ENCODE measurements at places on chromosomes 1 and 21. TPM values are rescaled to one million over a fixed set of nuclear protein-coding genes. Genes with fewer than 3 reads are reported as not detected.

- no peak for DNase-seq
These were observed 100.8 kb upstream of the RNPC3 start for GRCh38 chr1:103424650-103425049.

- DNase-seq, result no peak
These were observed 531.9 kb upstream of the CAMK1G start for GRCh38 chr1:209051570-209051969.

DNA sequence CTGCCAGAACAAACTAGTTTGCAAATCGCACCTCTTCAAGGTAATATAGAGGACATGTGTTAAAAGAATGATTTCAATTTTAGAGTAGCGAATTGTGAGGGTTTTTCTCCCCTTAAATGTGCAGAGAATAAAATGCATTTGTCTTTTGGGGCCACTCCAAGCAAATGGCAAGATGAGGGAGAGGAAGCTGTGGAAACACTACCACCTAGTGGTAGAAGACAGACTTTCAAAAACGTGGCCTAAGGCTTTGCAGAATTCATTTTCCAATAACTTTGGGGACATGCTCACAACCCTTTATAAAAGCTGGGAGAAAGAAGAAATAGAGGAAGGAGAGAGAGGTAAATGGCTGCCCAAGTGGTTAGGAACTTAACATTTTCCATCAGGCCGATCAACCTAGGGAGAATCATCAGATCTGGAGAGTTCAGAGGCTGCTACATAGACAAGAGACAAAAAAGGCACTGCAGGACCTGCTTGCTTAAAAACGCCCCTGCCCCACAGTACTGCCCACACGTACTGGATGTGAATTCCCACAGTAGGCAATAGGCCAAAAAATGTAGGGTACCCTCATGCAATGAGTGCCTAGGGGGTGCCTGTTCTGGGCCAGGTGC is 15.7 kb upstream of the RCAN1 start:
- peak; percentile 46 for DNase-seq

Gene HPDL
- total RNA-seq, result 0.23 TPM

DNA sequence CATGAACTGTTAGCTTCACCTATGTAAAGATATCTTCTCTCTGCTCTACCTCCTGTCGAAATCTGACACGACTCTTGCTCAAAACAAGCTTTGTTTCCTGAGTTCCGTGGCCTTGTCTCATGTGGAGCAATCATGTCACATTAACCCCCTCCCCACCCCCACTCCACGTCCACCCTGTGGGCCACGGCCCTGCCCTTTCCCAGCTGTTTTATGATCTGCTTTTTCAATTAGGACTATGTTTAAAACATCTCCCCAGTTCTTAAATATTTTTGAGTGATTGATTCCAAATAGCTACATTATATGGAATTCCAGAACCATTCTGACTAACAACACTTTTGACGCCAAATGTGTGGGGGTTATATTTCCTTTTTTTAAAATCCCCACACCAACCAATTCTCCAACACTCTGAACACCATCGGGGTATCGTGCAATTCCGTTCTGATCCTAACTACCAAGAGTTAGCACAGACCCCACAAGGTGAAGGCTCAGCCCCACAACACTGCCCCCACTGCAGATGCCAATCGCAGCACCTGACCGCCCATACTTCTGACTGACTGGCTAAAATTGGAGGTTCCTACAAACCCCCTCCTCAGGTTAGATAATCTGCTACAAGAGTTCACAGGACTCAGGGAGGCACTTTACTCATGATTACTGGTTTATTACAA is 12.7 kb upstream of the S100A8 start:
- DNase-seq, result no peak

- no peak for DNase-seq
These were observed 40.3 kb downstream of the HSF2BP start for GRCh38 chr21:43618940-43619339.

DNA sequence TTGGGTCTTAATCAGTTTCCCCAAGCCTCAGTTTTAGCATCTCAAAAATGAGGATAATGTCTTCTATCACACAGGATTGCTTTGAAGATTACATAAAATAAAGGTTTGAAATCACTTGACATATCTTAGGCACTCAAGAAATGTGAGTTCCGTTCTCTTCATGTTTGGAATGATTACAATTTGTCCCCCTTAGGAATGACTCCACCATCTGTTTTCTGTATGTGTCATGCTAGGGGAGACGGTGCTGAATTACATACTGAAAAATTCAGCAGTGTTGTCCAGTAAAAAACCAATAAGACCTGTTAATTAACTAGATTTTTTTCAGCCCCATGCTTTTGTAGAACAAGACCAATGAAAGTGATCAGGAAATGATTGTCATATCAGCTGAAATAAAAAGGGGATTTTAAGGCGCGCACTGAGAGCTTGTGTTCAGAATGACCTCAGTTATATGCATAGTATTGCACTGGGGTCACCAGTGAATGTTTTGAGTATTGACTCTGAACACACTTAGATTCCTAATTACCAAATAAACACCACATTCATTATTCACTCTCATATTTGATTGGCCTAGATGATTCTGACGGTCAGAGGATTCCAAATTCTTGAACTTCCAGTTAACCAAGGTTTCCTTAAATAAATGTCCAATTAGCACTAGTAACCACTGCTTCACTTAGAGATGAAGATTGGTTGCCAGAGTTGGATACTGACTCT is 114.5 kb upstream of the KCNK2 start:
- peak; percentile 73 for DNase-seq

DNA sequence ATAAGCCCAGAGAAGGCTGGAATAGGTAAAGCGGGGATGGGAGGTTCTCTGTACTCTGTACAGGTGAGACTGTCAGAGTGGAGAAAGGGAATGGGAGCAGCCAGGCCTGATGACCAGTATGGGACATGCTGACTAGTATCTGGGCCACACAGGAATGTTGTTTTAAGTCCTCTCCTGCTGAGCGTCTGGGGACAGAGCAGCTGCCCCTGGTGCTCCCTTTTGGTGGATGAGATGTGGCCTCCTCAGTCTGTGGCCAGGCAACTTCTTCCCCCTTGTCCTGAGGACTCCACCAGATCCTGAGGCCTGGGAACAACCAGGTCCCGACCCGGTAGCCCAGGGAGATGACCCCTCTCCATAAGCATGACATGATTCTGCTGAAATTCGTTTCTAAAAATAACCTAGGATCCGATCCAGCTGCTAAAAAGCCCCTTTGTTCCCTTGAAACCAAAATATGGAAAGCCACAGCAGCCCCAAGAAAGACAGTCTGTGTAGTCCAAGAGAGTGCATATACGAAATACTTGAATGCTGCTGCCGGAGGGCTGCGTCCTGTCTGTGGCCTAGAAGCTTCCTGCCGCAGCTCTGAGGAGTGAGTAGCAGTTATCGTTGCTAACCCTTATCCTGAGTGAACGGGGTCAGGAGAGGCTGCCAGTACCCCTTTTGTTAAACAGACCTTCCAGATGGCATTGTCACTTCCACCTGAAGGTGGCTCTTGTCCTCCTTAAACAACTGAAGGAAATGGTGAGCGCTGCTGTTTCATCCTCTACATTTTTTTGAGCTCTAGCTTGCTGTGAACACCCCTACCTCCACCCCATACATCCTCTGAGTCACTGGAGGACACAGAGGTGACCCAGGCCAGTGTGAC is 47.1 kb downstream of the ATP2B4 start:
- peak; percentile 97 for DNase-seq

GRCh38 chr1:7006996-7007871 is 222.0 kb downstream of the CAMTA1 start:
- no peak for DNase-seq

DNA sequence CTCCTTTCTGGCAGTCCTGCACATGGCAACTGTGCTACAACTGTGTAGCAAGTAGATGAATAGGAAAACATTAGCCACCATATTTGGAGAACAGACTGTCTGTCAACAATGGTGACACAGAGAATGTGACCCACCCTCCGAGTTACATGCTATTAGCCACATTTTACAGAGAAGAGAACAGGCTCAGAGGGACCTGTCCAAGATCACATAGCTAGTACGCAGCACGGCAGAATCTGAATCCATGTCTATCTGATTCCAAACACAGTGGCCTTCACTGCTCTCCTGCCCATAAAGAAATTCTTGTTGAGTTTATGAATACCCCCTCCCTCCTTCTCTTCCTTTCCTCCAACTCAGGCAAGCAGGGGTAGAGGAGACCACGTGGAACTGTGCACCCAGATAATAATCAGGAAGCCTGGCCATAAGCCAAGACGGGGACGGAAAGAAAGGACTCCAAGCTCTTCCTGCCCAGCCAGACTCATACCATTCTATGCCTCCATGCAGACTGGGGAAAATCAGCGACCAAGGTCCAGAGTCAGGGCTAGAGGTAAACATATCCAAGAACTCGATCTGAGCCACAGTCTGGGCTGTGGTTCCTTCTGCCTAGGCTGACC is 78.8 kb downstream of the TRABD2B start:
- DNase-seq, result no peak

DNA sequence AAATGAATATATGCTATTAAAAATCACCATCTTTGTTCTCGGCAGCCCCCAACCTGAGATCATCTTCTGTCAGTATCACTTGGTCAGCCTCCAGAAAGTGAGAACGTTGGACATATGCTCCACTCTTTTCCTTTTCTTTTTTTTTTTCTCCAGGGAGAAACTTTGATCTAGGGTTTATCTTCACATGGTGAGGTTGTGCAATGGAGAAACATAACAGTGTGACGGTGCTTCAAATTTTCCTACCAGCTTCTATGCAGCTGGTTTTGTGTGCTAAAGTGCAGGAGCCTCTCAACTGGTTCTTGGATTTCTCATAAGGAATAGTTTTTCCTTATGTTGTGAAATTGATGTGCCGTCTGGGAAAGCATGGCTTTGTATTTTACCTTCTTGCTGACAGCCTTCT is 1202.9 kb downstream of the NCAM2 start:
- DNase-seq, result no peak

GRCh38 chr1:173017792-173018191 is 32.9 kb downstream of the TNFSF18 start:
- no peak for DNase-seq

GRCh38 chr1:187842406-187843165 is 1013.8 kb downstream of the PLA2G4A start:
- DNase-seq, result no peak

DNA sequence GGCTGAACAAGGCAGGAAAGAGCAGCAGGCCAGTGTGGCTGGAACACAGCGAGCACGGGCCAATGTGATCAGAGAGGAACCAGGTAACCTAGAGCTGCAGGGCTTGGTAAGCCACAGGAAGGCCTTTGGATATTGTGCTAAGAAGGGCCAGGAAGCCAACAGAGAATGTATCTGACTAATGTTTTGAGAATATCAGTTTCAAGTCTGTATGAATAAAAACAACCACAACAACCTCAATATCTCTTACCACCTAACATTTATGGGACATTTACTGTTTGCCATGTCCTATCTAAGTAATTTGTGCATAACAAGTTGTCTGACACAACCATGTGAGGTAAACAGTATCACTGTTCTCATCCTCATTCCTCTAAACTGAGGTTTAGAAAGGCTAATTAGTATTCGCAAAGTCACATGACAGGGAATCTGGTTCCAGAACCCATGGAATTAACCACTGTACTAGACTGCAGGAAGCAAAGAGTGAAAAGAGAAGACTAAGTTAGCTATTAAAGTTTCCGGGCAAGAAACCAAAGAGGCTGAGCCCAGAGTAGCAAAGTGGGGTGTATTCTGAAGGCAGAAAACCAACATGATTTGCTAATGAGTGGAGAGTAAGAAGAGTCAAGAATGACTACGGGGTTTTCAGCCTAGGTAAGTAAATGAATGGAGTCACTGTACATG is 38.9 kb downstream of the SPRTN start:
- DNase-seq, result no peak

DNA sequence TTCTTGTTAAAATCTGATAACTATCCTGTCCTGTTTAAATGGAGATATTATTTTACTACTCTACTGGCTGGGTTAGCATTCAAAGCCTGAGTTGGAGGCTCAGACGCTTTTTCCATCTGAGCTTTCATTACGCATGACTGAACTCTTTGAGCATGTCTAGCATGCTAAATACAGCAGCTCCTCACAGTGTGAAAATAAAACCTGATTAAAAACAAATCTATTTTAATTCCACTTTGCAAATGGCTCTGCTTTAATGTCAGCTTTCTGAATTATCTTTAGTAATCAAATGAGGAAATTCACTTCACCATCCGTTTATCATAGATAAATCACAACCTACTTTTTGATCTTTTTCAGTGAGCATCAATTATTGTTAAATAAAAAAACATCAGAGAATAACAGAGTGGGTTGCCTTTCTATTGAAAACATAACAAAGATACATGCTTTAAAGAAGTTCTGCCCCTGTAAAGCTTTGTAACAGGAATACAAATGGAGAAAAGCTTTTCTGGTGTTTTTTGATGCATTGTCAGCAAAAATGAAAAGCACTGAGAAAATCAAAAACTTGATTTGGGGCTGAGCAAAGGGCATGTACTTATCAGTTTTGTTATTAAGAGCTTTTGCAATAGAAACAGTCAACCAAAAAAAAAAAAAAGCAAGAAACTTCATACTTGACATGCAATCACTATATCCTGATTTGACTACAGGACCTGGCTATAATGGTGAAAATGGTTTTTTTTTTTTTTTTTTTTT is 3.5 kb upstream of the SPEN start:
- DNase-seq, result no peak

- peak; percentile 13 for DNase-seq
These were observed 386.6 kb downstream of the PTBP2 start for GRCh38 chr1:97108179-97108578.

- peak; percentile 83 for DNase-seq
These were observed 29.4 kb upstream of the SOD1 start for GRCh38 chr21:31629972-31630711.

Gene FAM167B
- total RNA-seq, result 0.23 TPM

Data from LHCN-M2 (cell line).